ENCODE measurements at places on chromosomes 2 and 18.

DNA sequence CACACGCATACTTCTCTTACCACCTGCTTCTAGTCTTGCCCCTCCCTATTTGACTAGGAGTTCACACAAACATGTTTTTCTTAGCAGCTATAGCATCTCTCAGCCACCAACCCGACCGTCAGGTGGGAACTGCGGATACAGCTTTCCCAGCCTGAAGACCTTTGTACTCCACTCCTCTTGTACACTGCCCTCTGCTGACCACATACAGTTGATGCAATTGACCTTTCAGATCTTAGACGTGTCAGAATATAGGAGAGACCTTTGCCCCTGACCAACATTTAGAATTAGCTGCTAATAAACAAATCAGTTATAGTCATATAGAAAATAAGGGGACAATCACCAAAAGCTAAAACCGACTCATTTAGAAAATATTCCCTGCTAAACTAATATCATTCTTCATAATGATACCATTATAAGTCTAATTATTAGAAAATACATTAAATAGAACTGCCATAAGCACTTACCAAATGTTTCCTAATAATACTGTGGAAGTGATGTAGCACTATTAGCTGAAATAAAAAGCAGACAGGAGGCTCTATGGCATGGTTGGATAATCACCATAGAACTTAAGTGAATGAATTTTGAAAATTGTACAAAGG lies 208.4 kb downstream of the RAD51AP2 start:
- DNase-seq = no peak

DNA sequence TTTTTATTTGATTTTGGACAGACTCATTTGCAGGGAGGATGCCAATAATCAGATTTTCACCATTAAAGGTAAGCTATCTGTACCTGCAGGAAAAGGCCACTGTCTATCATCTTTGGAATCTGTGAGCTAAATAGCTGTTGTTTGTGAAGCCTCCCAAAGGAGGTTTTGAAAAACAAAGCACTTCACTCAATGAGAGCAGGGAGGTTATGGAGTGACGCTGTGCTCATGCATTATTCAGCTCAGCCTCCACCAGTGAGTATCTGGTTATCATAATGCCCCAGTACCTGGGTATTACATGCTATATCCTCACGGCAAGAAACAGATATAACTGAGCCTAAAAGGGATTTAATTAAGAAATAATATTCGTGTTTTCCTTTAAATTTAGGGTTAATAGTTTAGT lies 189.6 kb upstream of the PIK3C3 start:
- no peak for DNase-seq

DNA sequence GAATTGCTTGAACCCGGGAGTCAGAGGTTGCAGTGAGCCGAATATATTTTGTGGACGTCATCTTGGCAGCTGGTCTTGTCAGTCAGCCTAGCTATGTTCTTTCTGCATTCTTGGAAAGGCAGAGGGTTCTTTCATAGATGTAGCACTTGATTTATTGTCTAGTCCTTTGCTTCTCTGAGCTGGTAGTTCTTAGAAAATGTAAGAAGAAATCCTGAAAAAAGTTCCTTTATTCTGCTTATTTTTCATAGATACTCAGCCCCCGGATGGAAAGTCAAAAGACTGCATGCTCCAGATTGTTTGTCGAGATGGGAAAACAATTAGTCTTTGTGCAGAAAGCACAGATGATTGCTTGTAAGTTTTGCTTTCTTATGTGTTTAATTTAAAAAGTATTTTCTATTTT lies 21.3 kb downstream of the PLEKHB2 start:
- DNase-seq = no peak

GRCh38 chr2:64439194-64439593 lies 14.8 kb upstream of the LGALSL start:
- DNase-seq = no peak

GRCh38 chr2:229407170-229407569 lies 136.1 kb upstream of the PID1 start:
- no peak for DNase-seq

- no peak for DNase-seq
These were observed 579 bp upstream of the EMX1 start for GRCh38 chr2:72916743-72917137.

DNA sequence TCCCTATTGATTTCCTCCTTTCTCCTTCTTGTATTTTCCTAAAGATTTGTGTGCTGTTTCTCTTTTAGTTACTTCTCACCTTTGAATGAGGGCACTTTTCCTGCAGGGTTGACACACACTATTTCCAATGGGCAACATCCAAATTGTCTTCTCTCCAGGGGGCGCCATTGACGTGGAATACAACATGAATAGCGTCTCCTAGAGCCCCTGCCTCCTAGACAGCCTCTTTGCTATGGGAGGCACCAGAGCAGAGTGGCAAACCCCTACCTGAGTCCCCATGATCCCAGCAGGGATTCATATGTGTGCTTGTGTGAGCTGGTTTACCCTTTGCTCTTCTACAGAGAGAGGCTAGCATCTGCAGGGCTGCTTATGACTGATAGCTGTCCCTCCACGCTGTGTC lies 61.3 kb upstream of the ITSN2 start:
- peak; percentile 45 for DNase-seq

- no peak for DNase-seq
These were observed 104.8 kb downstream of the POLR1A start for GRCh38 chr2:86000938-86001312.
